ENCODE measurements at places on chromosomes 2 and 18.

GRCh38 chr2:37830636-37831035 lies 94.5 kb upstream of the RMDN2 start:
- DNase-seq = no peak

- DNase-seq = no peak
Observed at GRCh38 chr2:8196316-8196715, 485.5 kb upstream of the ID2 start.

GRCh38 chr18:1446765-1447164 lies 542.1 kb downstream of the ADCYAP1 start:
- DNase-seq = no peak

DNA sequence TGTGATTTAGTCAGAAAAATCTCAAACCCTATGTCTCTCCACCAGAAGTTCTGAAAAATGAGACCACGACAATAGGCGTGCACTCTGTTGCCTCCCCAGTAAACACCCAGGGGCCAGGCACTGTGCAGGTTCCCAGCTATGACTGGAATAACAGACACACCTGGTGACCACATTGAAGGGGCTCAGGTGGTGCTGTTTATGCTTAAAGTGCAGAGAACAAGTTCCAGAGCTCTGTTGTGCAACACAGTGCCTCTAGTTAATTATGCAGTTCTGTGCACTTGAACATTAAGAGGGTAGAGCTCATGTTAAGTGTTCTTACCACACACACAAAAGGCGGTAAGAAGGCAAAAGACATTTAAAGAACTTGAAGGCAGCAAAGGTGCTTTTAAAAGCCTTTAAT lies 52.6 kb upstream of the AFF3 start:
- no peak for DNase-seq

DNA sequence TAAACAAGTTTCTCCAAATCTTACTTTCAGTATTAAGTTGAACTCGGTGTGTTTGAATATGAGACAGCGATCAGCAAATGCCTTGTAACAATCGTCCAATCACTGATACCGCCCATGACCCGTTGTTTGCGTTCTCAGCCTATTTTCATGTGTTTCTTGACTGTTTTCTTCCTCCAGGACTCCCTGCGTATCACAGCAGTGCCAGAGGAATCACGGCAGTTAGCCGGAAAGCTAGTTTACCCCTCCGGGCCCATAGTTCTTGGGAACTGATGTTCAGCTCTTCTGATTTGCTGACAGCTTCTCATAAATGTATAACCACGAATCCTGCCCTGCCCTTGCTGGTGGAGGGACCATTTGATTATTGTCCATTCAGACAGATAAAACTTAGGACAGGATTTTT lies 42.2 kb upstream of the TPO start:
- DNase-seq = no peak

DNA sequence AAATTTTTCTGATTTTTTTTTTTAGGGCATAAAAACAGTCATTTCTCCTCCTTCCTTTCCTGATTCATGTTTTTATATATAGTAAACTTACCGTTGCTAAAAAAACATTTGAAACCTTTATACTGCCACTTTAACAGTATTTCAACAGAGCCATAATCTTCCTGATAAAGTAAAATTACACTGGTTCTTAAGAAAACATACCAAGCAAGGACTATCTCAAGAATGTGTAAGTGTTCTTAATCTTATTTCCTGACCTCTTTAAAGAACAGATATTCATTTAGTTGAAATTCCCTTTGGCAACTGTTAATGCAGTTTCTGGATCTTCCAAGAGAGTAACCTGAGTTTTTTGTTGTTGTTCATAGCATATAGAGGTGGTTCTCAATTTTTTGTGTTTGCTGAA lies 26.6 kb upstream of the COLEC12 start:
- DNase-seq = no peak

DNA sequence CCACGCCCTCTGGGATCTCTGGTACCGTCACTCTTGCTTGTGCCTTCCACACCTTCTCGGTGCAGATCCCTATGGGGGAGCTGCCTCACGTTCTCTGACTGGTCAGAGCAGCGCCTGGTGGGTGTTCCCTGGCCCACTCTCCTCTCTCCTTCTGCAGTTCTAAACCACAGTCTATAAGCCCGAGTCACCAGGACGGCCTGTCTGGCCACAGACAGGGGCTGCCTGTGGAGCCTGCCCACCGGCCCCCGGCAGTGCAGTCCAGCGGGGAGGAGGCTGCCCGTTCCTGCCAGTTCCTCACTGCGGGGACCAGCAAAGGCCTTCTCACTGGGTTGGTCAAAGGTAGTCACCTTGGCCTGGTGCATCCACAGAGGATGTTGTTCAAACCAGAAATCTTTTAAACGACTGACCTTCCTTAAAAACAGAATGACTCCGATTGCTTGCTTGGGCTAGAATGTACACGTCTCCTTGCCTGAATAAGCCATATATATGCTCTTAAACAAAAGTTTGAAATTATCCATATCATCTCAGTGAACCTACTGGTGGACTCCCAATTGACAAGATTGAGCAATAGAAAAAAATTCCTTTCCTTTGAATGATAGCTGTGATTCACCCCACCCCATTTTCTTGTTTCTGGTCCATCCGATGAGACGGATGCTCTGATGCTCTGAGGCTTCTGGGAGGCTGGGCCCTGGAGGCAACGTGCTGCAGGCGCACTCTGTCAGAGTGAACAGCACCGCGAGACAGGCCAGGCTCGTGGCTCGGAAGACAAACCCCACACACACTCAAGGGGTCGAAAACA lies 61.2 kb downstream of the RALBP1 start:
- DNase-seq = no peak

DNA sequence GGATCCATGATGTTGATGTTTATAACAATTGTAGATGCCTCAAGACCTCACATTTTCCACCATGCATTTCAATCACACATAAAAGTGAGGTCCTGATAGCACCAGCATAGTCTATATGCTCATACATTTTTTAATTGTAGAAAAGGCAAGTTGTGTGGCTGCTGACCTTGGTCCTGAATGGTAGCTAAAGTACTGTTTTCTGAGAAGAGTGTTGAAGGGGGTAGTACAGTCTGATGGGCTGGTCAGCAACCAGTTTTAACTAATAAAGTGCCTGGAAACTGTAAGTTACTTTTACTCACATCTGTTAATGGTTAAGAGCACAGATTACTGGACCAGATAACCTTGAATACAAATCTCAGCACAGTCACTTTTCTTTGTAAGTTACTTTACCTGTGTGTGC lies 15.9 kb downstream of the ZNF638 start:
- peak; percentile 20 for DNase-seq

DNA sequence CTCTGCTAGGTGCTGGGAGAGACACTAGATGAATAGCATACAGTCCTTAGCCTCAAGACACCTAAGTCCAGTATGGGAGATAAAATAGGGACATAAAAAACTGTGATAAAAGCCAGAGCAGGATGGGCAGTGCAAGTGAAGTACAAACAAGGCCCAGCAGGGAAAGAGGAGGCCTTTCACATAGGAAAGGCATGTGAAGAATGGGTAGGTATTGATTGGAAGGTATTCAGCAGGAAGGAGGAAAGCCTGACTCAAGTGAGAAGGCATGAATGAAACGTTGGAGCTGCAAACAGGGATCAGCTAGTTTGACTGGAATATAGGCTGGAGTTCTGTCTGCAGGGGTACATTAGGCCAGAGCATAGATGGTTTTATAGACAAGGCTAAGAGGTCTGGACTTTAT lies 11.0 kb upstream of the CXCR4 start:
- DNase-seq = no peak

DNA sequence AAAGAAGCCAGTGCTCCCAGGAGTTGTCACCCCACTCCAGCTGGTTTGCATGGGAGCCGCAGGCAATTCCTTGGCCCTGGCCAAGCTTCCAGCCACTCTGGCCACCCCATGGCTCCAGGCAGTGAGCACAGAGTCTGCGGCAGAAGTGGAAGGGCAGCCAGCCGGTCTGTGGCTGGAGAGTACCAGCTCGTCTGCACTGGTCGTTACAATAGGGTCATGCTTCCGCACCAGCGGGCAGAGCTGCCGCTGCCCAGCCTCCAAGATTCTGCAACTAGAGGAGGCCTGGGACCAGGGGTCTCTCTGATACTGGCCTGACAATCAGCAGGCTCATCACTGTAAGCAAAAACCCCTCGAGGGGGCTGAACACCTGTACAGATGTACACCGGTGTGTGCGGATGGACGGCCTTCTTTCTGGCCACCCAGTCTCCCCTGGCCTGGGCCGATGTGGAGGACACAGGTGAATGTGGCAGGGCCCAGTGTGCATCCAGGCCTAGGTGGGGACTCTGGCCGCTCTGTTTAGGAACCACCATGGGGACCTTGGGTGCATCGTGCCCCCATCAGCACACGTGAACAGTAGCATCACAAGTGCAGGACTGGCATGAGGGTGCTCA lies 51.9 kb upstream of the ODC1 start:
- no peak for DNase-seq

DNA sequence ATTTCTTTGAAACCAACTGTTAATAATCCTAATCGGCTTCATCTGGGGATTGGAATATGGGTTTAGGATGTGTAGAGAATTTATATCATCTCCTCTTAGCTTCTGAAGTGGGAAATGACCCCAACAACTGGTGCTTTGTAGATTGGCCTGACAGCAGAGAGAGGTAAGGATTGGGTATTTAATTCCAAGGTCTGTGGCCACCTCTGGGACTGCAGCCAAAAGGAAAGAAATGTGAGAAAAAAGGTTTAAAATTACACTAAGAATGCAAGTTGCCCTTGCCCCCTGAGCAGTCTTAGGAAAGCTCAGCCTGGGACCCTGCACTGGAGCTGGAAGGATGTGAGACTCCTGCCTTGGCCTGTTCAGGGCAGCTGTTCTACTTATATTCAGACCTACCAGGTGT lies 157.1 kb downstream of the FTCDNL1 start:
- no peak for DNase-seq

- DNase-seq = no peak
Observed at GRCh38 chr2:175815537-175815936, 186.5 kb downstream of the LNPK start.

GRCh38 chr2:171139860-171140259 lies 20.8 kb downstream of the TLK1 start:
- no peak for DNase-seq

- DNase-seq = no peak
Observed at GRCh38 chr2:172248785-172249187, 146.1 kb upstream of the DLX2 start.

DNA sequence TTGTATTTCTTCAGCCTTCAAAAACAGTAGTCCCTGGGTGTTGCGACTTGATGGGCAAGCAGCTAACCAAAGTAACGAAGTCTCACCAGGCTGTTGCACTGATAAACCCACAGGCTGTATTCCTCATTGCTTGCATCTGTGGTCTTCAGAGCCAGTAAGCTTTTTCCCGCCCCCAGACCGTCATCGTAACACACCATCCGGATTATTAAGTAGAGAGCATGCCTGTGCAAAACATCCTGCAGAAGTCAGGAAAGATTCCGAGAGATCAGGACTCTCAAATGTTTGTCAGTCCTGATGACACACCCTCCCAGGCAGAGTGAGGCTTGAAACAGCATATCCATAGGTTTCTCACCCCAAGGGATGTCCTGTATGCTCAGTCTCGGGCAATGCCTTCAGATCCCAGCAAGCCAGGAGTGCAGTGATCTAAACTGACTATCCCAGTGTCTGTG lies 15.9 kb downstream of the ITGB1BP1 start:
- DNase-seq = no peak

- no peak for DNase-seq
Observed at GRCh38 chr18:5527603-5528002, 16.2 kb downstream of the EPB41L3 start.

- DNase-seq = peak; percentile 59
Observed at GRCh38 chr18:55522011-55522410, 66.0 kb downstream of the TCF4 start.

DNA sequence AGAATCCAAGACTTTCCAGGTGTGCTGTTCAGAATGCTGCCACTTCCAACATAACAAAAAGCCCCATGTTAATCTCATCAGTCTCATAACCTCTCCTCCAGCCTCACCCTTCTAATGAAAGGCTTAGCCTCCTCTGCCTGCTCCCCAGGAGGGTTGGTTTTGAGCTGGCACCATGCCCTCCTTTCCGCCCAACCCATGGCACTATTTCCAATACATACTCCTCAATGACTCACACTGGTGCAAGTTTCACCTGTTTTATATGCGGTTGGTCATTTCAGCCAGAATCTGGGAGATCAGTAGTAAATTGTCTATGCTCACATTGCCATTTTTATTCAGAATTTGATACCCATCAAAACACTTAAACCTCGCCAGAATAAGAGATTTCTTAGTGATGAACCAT lies 157.6 kb upstream of the NRP2 start:
- DNase-seq = no peak

DNA sequence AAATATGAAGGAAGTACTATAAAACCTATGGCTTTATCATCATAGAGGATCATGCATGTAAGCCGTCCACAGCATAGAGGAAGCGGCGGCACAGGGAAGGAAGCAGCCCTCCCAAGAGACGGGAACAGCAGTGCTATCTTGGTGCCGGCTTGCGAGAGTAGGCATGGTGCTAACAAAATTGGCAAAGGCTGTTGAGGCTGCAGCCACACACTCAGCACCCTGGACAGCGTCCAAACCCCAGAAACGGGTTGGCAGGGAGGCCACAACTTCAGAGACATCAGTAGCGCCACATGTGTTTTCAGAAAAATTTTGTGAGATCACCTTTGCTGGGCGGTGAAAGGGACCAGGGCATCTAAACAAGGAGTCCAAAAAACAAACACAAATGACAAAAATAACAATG lies 37.7 kb downstream of the NETO1 start:
- peak; percentile 66 for DNase-seq

- DNase-seq = no peak
Observed at GRCh38 chr18:79857082-79857671, 59.4 kb downstream of the KCNG2 start.

DNA sequence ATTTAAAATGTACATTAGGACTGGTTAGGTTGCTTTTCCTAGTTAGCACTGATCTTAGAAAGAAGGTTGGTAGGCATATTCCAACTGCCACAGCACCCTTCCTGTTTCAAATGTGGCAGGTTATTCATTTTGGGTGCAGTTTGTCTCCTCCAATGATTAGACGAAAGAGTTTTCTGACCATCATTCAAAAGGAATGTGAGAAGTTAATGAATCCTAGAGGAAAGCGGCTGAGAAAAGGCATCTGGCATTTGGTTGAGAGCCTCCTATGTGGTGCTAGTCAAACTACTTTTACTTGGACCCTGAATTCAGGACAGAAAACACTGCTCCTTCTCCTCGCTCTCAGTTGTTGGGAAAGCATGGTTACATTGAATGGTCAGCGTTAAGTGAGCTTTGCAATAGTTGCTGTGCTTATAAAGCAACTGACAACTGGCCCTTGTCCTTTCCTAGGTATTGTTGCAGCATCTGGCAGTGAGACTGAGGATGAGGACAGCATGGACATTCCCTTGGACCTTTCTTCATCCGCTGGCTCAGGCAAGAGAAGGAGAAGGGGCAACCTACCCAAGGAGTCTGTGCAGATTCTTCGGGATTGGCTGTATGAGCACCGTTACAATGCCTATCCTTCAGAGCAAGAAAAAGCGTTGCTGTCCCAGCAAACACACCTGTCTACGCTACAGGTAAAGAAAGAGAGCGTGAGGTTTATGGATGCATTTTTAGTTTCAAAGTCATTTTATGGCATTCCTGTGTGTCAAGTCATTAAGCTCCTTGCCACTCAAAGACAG lies 6.1 kb downstream of the TGIF1 start:
- DNase-seq = no peak

GRCh38 chr18:26440644-26441043 lies 107.7 kb downstream of the KCTD1 start:
- no peak for DNase-seq

GRCh38 chr2:156704132-156704531 lies 268.0 kb downstream of the GPD2 start:
- DNase-seq = no peak

- DNase-seq = no peak
Observed at GRCh38 chr2:97745474-97746174, 32.2 kb downstream of the ZAP70 start.
